ENCODE measurements at places on chromosomes 12 and 14. TPM values are rescaled to one million over a fixed set of nuclear protein-coding genes. Genes with fewer than 3 reads are reported as not detected.
A peak's percentile ranks its signal among the peaks of the same experiment; 100 is the strongest.

The CLEC2A gene
- not detected for total RNA-seq

GRCh38 chr12:122366685-122367475, 55.6 kb downstream of the CLIP1 start:
- H3K4me1 ChIP-seq, result peaks cover 3% of the 10 kb centered on the region
- H3K27ac ChIP-seq, result no peak overlapping the region
- H3K36me3 ChIP-seq, result peaks cover 5% of the 10 kb centered on the region
- DNase-seq, result peak; percentile 46

- H3K4me3 ChIP-seq, result no peak overlapping the region
- no peaks in the 10 kb centered on the region for H3K27me3 ChIP-seq
- H3K27ac ChIP-seq, result no peak overlapping the region
- DNase-seq, result no peak
- H3K4me1 ChIP-seq, result no peaks in the 10 kb centered on the region
Measured at GRCh38 chr12:39779768-39780340, 160.3 kb upstream of the ABCD2 start.

The HHIPL1 gene
- total RNA-seq, result 0.88 TPM

DNA sequence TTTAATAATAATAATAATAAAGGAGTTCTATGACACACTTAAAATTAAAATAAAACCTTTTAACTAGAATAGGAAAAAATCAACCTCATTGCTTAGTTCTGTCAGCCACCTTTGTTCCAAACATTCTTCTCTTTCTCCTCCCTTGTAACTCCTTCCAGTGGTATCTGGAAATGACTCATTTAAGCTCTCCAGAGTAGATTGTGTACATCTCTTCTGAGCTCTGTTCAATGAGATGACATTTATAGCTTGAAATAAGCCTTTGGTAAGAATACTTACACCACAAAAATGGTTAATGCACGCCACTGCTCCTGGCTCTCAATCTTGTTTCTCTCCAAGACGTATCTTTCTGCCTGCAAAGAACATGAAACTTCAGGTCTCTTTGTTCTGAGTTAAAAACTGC, 70.3 kb downstream of the STAB2 start:
- no peaks in the 10 kb centered on the region for H3K27me3 ChIP-seq
- no peak overlapping the region for H3K27ac ChIP-seq
- no peak for DNase-seq
- no peaks in the 10 kb centered on the region for H3K4me1 ChIP-seq
- H3K4me3 ChIP-seq, result no peak overlapping the region

DNA sequence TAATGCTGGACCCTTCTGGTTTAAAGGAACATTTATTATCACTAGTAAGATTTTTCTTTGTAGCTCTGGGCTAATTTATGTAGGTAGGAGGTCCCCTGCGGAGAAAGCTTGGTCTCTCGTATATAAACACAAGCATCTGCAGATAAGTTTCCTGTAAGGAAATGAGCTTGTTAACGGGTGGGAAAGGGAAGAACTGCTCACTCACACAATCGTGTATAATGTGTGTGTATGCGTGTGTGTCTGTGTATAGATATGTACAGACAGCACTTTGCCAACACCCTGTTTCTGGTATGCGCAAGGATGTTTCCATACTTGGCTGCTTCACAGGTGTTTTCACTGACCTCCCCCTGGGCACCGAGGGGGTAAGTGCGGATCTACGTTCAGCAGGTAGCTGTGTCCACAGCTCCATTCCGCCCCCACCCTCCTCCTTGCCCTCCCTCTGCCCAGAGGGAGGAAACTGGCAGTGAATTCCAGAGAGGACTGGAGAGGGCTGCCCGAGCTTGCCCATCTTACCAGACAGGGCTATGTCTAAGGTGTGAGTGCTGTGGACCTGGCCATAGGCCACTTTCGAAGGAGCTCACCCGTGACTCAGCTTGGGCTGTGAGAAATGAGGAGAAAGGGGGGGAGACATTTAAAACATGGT, 65.2 kb downstream of the NINJ2 start:
- no peaks in the 10 kb centered on the region for H3K36me3 ChIP-seq
- H3K4me1 ChIP-seq, result no peaks in the 10 kb centered on the region
- H3K27me3 ChIP-seq, result no peaks in the 10 kb centered on the region
- H3K27ac ChIP-seq, result no peak overlapping the region
- DNase-seq, result peak; percentile 77

DNA sequence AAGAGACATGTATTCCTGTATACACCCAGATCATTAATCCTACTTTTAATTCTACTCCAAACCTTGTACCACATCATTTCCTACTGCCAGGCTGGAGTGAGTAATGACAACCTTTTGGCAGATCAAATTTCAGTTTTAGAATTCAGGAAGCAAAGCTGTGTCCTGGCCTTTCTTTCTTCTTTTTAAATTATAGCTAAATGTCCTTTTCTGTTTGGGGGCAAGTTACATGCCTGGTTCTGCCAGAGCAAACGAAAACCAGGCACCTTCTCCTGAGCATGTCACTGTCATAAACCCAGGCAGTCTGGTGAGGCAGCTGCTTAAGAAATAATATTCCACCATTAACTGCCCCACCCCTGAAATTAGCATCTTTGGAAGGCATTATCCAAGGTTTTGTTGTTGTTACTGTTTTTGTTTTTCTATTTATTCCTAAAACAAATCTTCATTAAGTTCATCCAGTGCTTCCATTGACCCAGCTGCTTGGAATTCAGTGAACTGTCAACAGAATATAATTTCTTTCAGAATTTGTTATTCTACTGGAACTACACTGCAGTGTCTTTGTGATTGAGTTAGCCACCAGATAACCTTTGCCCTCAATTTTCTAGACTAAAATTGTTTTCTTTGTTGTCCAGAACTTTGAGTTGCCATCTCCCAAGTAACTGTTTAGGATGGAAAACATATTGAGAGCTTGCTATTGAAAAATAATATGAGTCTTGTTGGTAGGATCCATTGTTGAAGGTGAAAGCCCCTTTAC, 33.2 kb downstream of the SAMD4A start:
- no peak overlapping the region for H3K27ac ChIP-seq
- no peaks in the 10 kb centered on the region for H3K36me3 ChIP-seq
- no peak overlapping the region for H3K4me3 ChIP-seq
- H3K27me3 ChIP-seq, result no peaks in the 10 kb centered on the region
- peaks cover 3% of the 10 kb centered on the region for H3K4me1 ChIP-seq

GRCh38 chr14:32087173-32087861, 10.2 kb downstream of the ARHGAP5 start:
- no peaks in the 10 kb centered on the region for H3K27me3 ChIP-seq
- H3K4me1 ChIP-seq, result no peaks in the 10 kb centered on the region
- no peak for DNase-seq
- peaks cover 3% of the 10 kb centered on the region for H3K36me3 ChIP-seq

DNA sequence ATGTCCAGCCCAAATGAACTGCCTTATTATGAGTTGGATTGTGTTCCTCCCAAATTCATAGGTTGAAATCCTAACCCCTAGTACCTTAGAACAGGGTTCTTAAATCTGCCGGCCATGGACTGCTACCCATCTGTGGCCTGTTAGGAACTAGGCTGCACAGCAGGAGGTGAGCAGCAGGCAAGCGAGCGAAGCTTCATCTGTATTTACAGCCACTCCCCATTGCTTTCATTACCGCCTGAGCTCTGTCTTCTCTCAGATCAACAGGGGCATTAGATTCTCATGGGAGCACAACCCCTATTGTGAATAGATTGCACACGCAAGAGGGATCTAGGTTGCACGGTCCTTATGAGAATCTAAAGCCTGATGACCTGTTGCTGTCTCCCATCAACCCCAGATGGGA, 9.8 kb upstream of the EML5 start:
- H3K27ac ChIP-seq, result no peak overlapping the region
- no peaks in the 10 kb centered on the region for H3K36me3 ChIP-seq
- H3K27me3 ChIP-seq, result no peaks in the 10 kb centered on the region
- no peak for DNase-seq
- H3K4me1 ChIP-seq, result no peaks in the 10 kb centered on the region

Measured in kidney (tissue), 22 donors.